Immature natural killer cell (primary cell): ENCODE measurements at places on chromosomes 6 and 20.

- no peak for DNase-seq
Observed at GRCh38 chr20:58716476-58717277, 24.1 kb downstream of the NPEPL1 start.

DNA sequence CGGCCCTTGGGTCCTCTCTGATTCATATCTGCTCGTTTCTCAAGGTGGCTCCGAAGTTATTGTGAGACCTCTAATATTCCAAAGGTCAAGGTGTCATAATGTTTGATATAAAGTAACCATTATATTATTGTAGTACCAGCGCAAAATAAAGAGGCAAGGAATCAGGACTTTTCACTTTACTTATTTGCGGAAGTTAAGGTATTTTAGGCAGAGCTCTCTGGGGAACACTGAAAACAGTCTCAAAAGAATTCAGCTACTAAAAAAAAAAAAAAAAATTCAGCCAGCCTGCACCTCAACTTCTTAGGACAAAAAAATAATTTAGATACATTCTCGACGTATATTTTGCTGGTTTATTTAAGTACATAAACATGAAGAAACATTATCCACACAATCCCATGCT is 2.4 kb downstream of the OSER1 start:
- DNase-seq = no peak

DNA sequence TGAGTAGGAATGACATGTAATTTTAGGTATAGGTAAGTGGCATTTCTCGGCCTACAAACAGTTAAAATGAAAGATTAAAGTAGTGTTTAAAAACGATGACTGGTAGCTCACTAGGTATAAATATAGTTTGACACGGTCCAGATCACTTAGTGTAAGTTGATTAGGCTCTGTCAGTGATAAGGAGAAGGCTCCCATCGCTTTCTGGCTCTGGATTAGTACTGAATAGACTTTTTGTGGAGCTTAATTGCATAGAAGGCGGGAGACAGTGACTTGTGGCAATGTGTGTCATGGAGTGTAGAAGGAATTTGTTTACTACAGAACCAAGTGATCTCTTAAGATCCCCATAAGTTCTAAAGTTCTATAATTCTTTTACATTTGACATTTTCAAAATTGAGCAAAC is 6.7 kb downstream of the PYGB start:
- no peak for DNase-seq

- DNase-seq = no peak
Observed at GRCh38 chr20:703426-703825, 27.8 kb upstream of the SCRT2 start.

DNA sequence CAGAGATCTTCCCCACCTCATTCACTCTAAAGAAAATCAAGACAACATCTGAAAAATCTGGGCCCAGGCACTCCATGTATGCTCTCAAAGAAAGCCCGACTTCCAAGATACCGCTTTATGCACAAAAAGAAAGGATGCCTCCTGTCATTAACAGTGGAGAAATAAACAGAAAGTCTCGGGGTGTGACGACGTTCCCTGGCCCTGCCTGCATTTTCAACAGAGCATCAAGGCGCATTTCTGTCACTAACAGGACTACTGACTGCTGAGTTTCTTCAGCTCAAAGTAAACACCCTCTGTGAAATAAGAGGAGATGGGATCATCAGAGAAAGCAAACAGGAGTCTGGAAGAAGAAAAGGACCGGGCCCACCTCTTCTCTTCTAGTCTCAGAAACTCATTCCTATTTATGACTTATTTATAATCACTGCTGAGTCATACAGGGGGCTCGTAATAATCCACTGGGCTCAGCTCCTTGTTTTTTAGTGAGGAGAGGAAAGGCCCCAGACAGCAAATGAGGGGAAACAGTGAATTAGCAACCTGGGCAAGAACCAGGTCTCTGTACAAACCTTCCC is 99.7 kb downstream of the ZMYND8 start:
- no peak for DNase-seq

DNA sequence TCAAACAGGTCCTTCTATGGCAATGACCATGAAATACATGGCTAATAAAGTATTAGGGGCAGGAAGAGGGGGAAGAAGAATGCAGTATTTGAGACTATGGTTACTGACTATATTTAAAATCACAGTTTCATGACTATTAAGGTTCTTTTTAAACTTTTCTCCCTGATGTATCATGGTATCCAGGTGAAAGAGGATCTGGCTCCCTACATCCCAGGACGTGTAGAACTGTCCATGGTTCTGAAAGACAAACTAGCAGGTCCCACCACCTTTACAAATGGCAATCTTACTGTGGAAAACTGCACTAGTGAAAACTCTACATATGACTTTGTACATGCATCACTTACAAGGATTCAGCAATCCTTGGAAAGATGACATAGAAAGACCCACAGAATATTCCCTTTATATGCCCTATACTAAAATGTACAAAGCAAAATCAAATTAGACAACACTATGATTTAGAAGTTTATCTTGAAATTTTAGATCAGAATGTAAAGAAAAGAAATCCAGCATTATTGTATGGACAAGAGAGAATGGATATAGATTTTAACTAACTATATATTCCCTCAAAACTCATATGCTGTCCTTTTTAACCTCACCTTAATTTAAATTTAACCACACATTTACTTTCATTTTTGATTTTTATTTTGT is 33.5 kb downstream of the RPP21 start:
- no peak for DNase-seq

GRCh38 chr20:63119121-63119962 is 96.6 kb downstream of the YTHDF1 start:
- DNase-seq = no peak

DNA sequence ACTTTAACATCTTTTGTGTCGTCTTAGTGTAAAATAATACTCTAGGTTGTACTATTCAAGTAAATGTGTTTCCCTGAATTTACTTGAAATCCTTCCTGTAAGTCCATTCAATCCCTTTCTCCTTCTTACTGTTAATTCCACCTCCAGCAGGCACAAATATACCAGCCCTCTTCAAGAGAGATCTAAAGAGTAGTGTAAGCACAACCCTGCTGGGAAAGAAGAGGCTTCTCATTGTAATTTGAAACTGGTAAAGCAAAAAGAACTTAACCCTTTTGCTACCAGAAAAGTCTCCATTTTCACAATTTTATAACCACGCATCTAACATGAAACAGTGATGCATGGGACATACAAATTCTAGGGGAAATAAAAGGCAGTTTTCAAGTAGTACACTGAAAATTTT is at the start of gene BMP5:
Gene BMP5 (minus strand): TSS at position 191 of the 400 bp plus-strand sequence. CDS start 725 bp downstream, outside the sequence.
- DNase-seq = no peak

DNA sequence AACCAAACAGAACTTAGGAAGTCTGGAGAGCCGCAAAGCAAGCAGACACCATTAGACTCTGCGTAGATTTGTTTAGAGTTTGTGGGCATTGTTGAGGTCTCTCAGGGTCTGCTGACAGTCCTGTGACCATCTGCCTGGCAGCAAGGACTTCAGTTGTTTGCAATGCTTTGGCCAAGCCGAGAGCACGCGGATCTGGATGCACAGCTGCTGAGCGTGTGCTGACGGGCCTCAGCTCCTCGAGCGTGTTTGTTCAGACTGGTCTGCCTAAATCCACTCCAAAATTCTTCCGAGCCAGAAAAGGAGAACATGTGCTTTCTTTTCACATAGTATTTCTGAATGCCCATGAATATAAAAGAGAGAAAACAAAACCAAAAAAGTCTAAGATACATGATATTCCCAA is 159.0 kb downstream of the ZNF217 start:
- no peak for DNase-seq

DNA sequence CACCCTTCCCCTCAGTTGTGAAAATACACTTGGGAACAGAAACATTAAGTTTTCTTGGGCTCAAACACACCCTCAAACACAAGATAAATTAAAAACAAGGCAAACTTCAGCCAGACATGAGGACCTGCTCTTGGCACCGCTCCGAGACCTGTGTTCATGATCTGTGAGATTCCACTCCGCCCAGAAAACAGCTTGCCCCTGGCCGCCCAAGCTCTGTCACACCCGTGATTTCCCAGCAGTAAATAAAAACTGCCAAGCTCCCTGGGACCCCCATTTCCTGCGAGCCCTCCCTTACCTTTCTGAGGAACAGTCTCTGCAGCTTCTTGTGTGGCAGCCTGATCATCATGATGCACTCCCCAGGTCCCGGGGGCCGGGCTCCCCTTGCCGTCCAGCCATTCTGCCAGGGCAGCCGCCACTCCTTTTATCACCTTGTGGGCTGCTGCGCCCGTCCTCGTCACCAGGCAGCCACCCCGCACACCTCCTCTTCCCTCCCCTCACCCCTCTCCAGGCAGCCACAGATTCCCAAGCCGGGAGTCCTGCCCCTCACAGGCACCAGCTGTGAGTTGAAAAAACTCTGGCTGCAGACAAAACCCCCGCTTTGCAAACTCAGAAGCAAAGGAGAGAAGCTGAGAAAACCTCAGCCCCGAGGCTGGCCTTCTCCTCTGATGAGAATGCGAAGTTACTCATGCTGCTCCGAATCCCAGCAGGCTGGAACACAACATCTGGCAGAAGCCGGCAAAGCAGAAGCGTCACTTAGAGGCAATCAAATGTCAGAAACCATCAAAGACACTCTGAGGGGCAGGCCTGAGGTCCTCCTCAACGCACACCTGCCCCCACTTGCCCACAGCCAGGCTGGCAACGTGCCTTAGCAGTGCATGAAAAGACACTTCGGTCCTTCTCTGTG is 130.4 kb upstream of the RPS6KA2 start:
- DNase-seq = no peak

DNA sequence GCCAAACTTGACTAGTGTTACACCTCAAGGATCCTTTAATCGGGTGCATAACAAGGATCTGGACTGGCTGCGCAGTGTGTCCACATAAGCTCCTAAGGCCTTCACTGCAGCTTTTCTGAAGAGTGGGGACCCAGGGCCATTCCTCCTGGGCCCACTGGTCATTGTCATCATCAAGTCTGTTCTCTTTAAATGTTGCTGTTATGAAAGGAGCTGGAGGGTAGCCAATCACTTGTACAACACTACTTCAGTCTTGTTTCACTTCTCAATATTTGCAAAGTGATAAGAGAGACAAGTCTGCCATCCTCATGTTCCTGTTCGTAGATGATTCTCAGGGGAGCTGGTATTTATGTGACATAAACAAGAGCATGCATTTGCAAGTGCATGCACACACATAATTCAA is 149.8 kb downstream of the SYNDIG1 start:
- DNase-seq = no peak

- no peak for DNase-seq
Observed at GRCh38 chr6:57262901-57263694, 41.0 kb upstream of the RAB23 start.

DNA sequence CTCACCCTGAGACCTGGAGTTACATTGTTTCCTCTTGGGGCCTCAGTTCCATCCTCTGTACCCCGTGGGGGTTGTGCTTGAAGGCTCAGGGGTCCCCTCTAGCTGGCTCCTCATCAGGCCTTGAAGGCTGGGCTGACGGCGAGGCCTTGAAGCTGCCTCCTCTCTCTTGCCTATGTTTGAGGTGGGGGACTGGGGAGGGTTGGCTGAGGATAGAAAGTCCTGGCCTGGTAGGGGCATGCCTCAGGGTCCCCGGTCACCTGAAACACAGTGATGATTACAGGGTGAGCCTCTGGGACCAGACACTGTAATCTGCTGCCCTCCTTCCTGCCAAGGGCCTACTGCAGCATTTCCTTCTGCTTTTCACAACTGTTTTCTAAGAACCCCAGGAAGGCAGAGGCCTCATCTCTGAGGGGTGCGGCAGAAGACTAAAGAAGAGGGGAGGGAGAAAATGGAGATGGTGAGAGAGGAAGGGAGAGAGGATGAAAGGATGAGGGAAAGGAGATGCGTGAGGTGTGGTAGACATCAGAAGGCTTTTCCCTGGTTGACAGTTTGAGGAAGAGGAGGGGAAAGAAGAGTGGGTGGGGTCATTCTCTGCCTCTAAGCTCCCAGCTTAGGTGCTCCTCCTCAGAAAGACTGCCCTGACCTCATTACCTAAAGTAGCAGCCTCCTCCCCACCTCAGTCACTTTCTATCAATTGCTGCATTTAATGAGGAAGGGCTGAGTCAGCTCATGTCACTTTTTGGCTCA is 29.7 kb downstream of the VEGFA start:
- DNase-seq = no peak

- DNase-seq = no peak
Observed at GRCh38 chr6:24595910-24596525, 50.0 kb downstream of the KIAA0319 start.

DNA sequence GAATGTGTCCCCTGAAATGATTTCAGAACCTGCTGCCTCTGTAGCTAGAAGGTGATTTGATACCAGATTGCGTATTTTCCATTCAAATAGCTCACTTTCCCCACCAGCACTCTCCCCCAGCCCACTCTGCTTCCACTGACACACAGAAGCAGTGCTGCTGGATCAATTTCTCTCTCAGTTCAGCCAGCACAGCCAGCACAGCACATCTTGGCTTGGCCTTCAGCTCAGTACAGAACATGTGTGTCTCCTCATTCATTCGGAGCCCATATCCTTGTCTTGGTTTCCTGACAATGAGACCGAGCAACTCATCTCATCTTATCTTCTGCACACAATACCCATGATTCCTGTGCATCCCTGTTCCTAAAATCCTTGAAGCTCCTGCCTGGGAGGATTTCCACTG is 33.8 kb upstream of the CD83 start:
- DNase-seq = no peak

- no peak for DNase-seq
Observed at GRCh38 chr20:2237059-2237458, 58.7 kb upstream of the TGM3 start.

DNA sequence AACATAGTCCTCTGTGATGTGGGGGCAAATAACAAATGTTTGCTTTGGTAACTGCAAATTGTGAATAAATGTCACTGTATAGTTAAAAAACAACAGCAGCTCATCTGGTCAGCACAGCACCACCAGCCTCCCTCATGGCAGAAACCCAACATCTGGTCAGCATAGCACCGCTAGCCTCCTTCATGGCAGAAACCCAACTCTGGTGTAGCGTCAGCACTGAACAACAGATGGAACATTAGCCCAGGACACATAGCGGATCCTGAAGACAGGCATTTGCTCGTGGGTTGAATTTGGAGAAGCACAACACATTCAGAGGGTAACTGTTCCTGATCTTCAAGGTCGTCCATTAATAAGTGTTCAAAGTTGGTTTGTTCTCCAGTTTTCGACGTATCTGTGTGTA is 265.9 kb downstream of the DLL1 start:
- DNase-seq = no peak

DNA sequence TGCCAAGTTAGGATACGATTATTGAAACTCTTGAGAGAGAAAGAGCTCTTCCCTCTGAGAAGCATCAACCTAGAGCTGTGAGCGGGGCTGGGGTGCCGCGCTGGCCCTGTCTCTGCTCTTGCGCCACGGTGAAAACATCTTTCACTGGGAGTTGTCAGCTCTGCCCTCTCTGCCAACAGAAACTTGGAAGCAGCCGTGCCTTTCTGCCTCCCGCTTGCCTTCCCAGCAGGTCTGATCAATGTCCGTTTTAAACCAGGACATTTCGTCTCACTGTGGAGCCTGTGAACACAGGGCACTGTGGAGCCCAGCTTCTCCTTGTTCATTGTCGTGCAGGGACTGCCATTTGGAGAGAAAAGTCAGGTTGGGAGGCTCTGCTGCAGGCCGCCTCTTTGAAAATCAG is 249.2 kb upstream of the PMEPA1 start:
- DNase-seq = no peak

GRCh38 chr6:16481697-16482399 is 243.5 kb downstream of the GMPR start:
- peak; percentile 75 for DNase-seq
